DMS153 (cell line): ENCODE measurements at places on chromosomes 11 and 22.

DNA sequence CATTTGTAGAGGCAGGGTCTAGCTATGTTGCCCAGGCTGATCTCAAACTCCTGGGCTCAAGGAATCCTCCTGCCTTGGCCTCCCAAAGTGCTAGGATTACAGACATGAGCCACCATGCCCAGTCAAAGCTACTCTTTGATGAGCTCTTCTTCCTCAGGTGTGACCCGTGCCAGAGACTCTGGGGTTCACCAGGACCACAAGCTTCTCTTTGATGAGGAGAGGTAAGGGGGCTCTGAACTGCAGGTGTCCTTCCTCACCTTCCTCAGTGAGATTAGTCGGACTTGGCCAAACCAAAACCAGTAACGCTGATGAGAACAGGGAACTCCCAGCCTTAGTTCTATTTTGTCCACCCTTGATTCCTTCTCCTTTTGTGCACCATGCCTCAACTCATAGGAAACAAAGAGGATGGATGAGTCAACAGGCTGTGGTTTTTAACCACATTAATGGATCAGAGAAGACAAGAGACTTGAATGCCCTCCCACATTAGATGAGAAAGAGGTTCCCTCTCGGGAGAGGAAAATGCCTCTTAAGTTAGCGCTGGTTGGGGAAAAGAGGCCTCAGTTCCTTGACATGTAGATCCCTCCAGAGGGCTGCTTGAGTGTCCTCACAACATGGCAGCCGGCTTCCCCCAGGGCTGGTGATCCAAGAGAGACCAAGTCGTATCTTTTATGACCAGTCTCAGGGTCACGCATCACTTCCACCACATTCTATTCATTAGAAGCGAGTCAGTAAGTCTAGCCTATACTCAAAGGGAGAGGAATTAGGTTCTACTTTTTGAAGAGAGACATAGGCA, 25.7 kb upstream of the CTR9 start:
- DNase-seq, result no peak

DNA sequence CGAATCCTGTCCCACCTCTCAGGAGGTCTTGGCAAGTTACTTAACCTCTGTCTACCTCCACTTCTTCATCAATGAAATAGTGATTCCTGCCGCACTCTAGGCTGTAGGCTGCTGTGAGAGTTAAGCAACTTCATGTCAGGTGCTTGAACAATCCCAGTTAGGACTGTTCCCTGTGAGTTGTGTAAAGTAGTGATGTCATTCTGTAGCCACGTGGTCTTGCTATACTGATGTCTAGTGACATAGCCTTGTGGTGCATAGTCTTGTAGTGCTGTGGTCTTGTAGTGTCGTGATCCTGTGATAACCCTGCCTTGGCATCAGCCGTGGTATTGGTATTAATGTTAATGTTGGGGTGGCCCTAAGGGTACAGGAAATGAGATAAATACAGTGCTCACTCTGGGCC, 30.3 kb upstream of the PRR5 start:
- DNase-seq, result no peak

GRCh38 chr11:87304412-87304811, 266.7 kb downstream of the TMEM135 start:
- DNase-seq, result no peak

GRCh38 chr22:28629420-28630176, 50.0 kb downstream of the TTC28 start:
- DNase-seq, result no peak

DNA sequence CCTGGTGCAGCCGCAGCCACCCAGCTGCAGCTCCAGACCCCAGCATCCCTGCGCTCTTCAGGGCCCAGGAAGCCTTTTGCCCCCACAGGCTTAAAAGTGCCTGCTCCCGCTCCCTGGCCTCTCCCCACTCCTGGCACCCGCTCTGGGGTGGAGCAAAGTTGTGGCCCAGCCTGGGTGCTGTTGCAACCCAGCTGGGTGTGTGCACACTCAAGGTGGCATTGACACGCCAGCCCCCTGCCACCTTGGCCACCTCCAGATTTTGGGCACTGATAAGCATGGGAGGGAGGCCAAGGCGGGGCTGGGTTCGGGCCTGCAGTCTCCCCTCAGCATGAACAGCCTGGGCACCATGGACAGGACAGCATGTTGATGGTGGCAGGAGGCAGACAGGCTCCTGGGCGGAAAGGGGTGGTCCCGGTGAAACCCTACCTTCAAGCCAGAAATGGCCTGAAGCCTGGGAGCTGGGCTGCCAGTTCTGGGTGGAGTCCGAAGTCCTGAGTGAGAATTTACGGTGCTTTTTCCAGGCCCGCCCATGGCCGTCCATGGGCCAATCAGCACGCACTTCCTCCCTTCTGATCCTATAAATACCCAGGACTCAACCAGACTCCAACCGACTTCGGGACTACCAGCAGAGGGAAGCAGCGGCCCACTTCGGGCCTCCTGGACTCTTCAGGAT, 23.6 kb upstream of the RNASEH2C start:
- DNase-seq, result no peak

- no peak for DNase-seq
Measured at GRCh38 chr22:36182056-36182455, 19.6 kb downstream of the APOL4 start.

DNA sequence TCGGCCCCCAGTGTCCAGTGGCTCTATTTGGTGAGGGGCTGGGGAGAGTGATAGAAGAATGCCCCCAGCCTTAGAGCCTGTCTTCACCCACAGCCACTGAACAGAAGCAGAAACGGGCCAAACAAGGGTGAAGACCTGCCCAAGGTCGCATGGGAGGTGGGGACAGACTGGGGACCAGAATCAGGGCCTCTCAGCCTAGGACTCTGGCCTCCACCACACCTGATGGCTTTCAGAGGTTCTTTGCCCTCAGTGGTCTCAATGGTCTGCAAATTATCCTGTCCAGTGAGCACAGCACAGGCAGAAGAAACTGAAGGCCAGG, 4.5 kb upstream of the MYRF start:
- DNase-seq, result no peak

GRCh38 chr22:47163856-47164513, 401.5 kb downstream of the TBC1D22A start:
- no peak for DNase-seq

- DNase-seq, result no peak
Measured at GRCh38 chr22:37669586-37669985, 5.8 kb upstream of the LGALS1 start.

DNA sequence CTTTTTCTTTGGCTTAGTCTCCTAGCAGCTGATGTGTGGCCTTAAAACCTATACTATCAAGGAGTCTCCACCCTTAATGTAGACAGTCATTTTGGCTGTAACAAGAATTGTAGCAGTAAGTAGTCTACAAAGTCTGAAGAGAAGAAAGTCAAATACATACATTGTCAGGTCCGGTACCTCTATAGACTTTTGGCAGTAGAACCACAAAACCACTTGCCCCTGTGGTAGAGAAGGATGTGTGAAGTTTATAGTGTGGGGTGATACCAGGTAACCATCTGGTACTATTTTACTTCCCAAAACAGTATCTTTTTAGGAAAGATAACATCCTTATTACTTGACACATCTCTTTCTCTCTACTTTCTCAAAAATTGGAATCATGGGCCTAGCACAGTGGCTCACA, 15.1 kb downstream of the ATG13 start:
- DNase-seq, result no peak

- no peak for DNase-seq
Measured at GRCh38 chr11:61153593-61154095, 7.6 kb downstream of the VPS37C start.

DNA sequence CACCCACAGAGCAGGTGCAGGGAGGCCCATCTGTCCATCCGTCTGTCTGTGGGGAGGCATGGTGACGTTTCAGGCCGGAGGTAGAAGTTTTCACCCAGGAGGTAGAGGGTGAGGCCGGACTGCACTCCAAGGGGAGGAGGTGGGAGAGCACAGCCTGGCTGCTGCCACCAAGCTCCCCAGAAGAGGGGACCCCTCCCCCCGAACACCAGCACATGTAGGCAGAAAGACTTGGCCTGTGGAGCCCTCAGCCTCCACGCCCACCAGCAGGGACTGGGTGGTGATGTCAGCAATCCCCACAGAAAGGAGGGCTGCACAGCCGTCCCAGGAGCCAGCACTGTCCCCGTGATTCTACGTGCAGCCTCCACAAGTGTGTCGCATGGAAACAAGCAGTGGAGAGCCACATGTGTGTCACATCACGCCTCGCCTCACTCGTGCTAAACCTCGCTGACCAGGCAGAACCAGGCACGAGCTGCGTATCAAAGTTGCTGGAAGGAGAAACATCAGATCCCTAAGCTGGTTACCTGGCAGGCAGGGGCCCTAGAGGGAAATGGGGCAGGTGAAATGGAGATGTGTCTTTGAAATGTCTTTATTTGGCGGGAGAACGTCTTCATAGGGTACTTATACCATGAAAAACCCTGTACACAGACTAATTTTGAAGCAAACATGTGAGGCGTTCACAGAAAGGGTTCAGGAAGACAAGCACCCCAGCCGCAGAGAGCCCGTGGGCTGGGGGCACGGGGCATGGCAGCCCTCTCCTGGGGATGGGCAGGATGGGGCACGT, 49.1 kb downstream of the CDKN1C start:
- DNase-seq, result no peak

DNA sequence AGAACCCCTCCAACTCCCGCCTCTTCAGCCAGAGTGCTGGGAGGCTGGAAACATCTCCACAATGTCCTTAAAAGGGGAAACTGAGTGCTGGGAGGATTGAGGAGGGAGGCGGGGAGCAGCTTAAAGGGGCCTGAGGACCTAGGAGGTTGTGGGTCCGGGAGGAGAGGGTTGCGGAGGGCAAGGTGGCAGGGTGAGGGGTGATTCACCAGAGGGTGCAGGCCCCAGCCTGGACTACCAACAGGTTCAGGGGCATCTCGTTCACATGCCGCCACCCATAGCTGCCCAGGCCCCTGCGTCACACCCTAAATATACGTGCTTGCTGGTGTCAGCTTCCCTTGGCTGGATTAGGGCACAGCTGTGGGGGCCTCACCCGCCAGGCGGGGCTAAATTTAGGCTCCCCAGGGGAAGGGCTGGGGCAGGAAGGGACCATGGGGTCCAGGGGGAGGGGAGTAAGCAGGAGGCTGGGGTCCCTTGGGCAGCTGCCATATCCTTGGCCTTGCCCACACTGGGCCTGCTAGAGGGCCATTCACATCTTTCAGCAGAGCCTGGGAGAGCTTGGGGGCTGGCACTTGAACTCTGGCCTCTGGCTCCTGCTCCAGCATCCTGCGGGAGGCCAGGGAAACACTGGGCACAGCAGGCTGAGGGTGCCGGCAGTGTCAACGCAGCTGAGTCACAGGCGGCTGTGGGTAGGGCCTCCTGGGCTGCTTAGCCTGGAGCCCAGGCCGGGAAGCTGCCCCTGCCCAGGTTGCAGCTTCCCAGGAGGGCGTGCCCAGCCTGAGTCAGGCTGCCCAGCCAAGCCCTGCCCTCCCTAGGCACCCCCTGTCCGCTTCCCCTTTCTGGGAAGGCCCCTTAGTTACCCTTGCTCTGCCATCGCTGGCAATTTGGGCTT, 1.3 kb downstream of the EHBP1L1 start:
- DNase-seq, result no peak

DNA sequence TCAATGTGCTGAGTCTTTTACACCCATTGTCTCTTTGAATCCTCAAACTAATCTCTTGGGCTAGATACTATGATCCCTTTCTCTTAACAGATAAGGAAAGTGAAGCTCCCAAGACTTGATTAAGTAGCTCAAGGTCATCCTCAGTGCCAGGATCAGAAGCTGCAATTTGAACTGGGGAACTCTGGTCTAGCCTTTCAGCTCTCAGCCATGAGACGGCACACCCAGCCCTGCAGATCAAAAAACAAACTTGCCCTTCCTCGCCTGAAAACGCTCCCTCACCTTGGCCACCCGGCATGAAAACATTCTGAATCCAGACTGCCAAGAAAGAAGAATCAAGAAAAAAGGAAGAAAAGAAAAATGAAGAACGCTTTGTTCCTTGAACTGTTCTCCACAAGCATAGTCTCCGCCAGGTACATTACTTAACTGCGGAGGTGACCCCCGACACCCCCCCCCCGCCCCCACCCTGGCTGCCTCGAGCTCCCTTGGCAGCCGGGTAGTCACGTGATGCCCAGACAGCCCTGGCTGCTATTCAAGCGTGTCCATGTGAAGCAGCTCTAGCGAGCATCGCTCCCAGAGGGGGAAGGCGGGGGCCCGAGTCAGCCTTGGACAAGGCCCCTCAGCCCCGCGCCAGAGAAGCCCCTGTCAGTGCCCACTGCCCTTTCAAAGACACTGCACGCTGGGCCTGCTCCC, 451.2 kb downstream of the MIAT start:
- peak; percentile 30 for DNase-seq

- DNase-seq, result no peak
Measured at GRCh38 chr11:110530900-110531741, 101.4 kb downstream of the FDX1 start.

- DNase-seq, result no peak
Measured at GRCh38 chr11:119188887-119189286, 3.6 kb downstream of the NHERF4 start.

DNA sequence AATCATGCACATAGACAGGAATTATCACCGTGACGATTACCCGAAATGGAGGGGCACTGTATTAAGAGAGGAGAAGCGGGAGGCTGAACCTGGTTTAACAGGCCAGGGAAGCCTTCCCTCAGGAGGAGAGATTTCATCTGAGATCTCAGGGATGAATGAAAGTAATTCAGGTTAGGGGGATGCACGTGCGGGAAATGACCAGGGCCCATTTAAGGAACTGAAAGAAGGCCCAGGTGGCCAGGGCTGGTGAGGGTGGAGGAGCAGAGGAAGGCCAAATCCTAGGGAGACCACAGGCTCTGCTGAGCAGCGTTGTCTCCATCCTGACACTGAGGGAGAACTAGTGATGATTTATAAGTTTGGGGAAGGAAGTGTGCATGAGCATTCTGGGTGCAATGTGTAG, 16.3 kb upstream of the OPCML start:
- DNase-seq, result no peak

- DNase-seq, result no peak
Measured at GRCh38 chr11:16678466-16679116, 59.9 kb upstream of the C11orf58 start.

DNA sequence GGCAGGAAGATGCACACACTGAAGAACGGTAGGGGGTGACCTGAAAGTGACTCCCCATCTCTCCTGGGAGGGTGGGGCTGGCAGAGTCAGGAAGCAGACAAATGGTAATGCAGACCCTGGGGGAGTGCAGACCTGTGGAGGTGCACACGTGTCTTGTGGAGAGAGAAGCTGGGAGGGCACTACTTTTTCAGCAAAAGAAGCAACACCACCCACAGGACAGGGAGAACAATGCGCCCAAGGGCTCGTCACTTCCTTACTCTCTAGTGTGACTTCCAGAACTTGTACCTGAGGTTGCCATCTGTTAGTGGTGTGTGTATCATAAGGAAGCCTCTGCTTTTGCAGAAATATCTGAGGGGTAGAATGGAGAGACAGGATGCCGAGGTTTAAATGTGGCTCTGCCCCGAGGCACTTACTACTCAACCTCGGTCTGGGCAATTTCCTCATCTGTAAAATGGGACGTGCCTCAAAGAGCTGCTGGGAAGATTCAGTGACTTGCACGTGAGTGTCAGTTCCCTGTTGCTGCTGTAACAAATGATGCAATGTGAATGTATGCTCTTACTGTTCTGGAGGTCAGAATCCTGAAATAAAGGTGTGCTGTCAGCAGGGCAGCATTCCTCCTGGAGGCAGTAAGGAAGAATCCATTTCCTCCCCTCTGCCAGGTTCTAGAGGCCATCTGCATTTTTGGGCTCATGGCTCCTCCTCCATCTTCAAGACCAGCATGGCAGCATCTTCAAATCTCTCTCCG, 323.4 kb downstream of the SHANK2 start:
- DNase-seq, result no peak
